ENCODE measurements at places on chromosomes 2 and 18. TPM values are rescaled to one million over a fixed set of nuclear protein-coding genes. Genes with fewer than 3 reads are reported as not detected.
A peak's percentile ranks its signal among the peaks of the same experiment; 100 is the strongest.

TUBA4B gene
- not detected for total RNA-seq

GRCh38 chr2:102187496-102188150 lies 800 bp downstream of the IL1RL2 start:
- H3K4me1 ChIP-seq, result peaks cover 4% of the 10 kb centered on the region
- peak overlapping the region; percentile 46 for H3K4me3 ChIP-seq
- peaks cover 33% of the 10 kb centered on the region for H3K27me3 ChIP-seq
- H3K36me3 ChIP-seq, result no peaks in the 10 kb centered on the region

GPR45 gene
- not detected for total RNA-seq

NHEJ1 gene
- 17.9 TPM for total RNA-seq

DNA sequence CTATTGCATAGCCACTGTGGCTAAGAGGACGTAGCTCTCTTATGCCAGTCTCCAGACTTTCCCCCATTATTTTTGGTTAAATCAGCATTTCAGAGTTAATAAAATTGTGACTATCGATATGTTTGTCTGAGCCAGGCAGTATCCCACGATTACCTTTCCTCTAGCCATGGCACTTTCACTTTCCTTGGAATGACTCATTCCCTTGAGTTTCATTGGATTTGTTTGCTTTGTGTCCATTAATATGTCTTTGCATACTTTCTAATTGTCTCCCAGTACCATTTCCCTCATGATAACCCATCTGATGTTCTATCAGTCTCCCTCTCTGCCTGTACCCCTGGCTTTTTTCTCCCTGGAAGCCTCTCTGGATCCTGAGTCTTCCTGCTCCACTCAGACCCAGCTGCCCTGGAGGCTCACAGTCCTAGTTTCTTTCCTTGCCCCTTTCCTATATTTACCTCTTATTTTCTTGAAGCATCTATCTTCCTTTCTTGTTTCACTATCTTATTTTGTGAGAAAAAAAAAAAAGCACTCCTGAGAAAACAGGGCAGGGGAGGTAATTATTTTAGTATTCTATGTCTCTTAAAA lies 126.1 kb downstream of the MTX2 start:
- H3K27me3 ChIP-seq, result peaks cover 36% of the 10 kb centered on the region
- H3K27ac ChIP-seq, result no peak overlapping the region
- H3K36me3 ChIP-seq, result no peaks in the 10 kb centered on the region
- no peaks in the 10 kb centered on the region for H3K4me1 ChIP-seq
- DNase-seq, result no peak
- no peak overlapping the region for H3K4me3 ChIP-seq

All from natural killer cell treated with Interleukin-12 subunit alpha and Interleukin-12 subunit beta and Interleukin-15 and Interleukin-18, amount 100 ng/mL, for 72 hours (primary cell).